ENCODE measurements at places on chromosomes 16 and 17.

DNA sequence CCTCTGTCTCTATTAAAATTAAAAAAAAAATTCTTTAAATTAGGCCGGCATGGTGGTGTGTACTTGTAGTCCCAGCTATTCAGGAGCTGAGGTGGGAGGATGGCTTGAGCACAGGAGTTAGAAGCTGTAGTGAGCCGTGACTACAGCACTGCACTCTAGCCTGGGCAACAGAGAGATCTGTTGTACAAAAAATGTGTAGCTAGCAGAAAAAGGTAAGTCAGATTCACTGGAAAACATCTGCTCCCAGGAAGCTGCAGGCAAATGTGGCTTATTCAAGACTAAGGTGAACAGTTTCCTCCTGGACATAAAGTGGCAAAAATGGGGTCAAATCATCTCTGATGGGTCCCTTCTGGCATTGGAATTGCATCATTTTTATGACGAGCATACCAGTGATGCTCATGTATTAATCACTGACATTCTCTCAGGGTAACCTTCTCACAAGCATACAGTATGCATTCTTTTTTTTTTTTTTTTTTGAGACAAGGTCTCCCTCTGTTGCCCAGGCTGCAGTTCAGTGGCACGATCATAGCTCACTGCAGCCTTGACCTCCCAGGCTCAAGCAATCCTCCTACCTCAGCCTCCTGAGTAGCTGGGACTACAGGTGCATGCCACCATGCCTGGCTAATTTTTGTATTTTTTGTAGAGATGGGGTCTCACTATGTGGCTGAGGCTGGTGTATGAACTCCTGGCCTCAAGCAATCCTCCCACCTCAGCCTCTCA, 48.7 kb downstream of the CPPED1 start:
- no peak for DNase-seq

GRCh38 chr17:49496183-49496866, 1.2 kb downstream of the NGFR start:
- no peak for DNase-seq

DNA sequence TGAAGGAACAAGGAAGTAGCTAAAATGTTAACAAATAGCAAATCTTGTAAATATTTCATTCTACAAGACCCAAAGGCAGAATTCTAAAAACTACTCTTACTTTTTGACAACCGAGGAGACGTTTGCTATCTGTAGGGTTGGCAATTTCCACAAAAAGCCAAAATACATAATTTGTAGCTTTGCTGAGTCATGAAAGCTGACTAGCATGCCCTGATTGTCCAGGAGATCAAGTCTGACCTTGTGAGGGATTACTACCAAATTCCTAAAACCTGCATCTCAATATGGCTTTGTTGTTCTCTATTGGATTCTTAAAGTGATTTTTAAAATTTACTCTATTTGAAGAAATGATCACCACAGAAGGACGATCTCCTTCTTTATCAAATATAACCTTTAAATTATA, 10.8 kb downstream of the DNAJA2 start:
- DNase-seq = no peak

DNA sequence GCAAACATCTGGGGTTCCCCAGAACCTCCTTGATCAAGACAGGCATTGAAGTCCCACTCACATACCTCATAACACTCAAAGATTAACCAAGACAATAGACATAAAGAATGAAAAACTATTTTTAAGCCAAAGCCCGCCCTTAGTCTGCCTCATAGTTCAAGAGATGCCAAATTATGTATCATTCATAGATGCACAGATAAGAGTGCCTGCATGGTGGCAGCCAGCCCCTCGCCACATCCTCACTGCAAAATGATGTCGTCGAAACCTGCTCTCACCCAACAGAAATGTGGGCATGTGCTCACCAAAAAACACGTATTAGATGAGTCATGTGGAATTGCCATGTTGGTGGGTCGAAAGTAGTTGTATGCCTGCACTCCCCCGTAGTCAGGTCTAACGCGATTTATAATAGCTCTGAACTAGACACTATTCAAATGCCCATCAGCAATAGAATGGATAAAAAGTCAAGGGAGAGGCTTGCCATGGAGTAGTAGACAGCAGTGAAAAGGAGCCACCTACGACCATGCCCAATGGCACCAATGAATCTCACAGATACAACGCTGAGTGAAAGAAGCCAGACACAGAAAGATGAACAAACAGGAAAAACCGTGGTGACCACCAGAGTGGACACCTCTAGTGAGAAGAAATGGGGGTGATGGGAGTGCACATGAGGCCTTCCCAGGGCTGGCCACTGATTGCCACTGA, 64.8 kb downstream of the C16orf95 start:
- DNase-seq = no peak

DNA sequence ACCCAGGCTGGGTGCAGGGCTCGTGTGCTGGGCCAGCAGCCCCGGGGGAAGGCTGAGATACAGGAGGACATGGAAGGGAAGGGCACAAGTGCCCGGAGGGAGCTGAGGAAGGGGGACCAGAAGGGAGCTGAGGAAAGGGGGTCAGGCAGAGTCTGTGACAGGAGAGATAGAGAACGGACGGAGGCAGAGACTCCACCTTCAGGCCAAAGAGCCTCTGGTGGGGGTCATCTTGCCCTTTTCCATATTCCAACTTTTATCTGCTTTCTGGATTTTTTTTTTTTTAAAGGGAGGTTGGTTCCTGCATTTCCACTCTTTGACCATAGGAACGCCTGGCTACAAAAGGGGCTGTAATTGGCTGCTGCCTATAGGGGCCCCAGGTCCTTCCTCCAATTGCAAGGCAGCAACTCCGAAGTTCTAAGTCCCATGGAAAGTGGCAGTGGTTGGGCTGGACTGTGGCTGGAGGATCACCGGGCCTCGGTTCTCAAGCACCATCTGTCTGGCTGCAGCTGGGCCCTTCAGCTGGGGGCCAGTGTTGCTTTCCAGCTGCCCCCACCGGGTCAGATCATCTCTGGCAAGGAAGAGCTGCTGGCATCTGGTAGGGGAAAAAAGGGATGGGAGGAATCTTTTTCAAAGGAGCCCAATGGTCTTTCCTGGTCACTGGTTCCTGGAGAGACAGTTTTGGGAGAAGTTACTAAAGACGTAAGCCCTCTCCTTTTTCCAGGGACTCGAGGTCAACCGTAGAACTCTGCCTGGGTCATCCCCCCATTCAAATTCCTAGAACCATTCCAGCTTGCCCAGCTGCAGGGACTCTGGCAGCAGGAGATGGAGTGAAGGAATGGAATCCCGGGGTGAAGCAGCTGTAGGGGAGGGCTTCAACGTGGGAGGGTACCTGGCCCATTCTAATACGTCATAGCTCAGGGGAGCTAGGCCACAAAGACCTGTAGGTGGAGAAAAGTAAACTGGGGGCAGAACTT, 13.1 kb upstream of the MRPS23 start:
- no peak for DNase-seq

DNA sequence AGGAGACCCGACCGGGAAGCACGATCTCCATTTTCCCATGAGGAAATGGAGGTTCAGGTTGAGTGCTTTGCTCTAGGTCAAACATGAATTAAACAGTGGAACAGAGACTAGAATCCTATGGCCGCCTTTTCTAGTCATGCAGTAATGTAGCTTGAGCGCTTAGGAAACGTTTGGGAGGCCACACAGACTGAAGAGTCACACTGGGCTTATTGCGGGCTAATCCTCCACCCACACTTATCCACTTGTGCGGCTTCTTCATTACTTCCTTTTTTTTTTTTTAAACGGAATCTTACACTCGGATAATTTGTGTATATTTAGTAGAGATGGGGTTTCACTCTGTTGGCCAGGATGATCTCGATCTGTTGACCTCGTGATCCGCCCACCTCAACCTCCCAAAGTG, 26.0 kb downstream of the CACNG3 start:
- no peak for DNase-seq
